K562 (cell line): ENCODE measurements at places on chromosomes 6 and 20. TPM values are rescaled to one million over a fixed set of nuclear protein-coding genes. Genes with fewer than 3 reads are reported as not detected.

GRCh38 chr6:105257340-105257739 lies 77.5 kb upstream of the POPDC3 start:
- DNase-seq: no peak

DNA sequence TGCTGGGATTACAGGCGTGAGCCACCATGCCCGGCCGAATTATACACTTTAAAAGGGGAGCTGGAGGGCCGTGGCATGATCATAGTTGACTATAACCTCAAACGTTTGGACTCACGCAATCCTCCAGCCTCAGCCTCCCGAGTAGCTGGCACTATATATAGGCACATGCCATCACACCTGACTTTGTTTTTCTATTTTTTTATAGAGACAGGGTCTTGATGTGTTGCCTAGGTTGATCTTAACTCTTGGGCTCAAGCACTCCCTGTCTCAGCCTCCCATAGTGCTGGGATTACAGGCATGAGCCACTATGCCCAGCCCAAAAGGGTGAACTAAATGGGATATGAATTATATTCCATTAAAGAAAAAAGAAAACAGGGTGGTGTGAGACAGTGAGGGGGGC lies 7.8 kb downstream of the PTGIS start:
- DNase-seq: no peak

Gene PRRT1
- total RNA-seq: 1.9 and 3.0 TPM in 2 replicates

DNA sequence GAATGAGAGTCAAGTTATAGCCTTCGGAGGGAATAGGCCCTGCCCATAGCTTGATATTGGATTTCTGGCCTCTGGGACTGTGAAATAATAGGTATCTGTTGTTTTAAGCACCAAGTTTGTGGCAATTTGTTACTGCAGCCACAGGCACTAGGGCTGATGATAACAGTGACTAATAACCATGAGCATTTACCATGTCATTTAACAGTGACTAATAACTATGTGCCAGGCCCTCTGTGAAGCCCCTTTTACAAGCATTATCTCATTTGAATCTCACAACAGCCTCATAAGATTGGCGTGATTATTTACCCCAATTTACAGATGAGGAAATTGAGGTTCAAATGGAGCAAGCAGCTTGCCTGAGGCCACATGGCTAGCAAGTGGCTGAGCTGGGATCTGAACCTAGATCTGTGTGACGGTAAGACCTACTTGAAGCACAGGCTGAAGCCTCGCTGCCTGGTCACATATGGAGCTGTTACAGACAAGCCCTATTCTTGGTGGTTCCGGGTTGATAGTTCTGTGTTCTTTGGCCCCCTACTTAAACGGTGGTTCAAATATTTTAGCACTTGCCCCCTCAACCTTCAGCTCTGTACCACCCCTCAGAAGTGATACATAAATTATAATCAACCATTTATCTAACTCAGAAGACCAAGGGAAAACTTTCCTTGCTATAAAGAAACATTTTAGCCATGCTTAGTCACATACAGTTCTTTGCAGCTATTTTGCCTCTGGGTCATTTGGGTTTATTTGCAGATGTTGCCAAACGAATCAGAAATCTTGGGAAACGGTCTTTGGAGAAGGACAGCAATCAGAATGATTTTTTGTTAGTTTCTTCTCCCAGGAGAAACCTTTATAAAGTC lies 98.3 kb downstream of the ELOVL5 start:
- DNase-seq: no peak

GRCh38 chr6:131838051-131838450 lies 30.2 kb downstream of the ENPP1 start:
- DNase-seq: no peak
